ENCODE measurements at places on chromosomes 3 and 15.

DNA sequence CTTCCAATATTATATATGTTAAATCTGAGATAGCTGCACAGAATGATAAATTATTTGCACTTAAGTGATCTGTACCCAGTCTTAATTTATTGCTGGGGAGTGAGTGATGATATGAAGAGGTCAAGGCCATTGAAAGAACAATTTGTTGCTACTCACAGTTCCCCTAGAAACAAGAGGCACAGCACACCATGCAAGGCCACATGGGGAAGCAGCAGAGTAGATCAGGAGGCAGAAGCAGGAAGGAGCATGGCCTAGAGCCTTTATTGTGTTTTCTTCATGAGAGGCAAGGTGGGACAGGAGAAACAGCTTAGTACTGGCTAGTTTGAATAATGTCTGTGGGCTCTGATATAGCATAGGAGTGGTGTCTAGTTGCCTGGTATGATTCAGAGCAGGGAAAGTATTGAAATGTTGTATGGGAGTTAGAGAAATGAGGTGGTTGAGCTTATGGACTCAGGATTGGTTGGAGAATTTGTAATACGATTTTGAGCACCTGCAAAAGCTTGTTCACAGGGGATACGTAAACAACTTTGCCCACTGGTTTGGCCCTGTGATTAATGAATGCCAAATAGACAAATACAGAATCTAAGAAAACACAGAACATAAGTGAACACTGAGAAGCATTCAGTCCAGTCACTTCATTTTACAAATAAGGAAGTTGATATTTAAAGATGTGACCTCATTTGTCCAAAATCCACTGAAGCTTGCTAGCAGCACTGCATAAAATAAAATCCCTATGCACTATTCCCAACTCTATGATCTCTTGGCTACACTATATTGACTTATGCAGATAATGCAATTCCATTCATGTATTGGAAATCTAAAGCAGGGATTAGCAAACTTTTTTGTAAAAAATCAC lies 71.7 kb downstream of the TMCO5A start:
- no peak for DNase-seq

DNA sequence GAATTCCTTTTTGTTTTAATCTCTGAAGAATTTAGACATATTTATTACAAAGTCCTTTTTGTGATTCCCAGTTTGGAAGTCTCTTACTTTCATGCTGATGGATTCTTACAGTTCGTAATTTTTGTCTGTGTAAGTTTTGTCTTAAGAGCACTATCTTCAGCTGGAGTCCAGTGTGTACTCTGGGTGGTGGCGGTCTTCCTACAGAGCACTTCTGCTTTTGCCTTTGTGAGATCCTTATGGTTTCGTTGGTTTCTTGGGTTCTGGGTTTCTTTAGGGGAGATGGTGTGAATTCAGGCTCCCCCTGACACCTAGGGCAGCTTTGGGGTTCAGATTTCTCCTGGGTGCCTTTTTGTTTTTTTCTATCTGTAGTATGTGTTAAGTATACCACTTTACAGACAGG lies 45.3 kb downstream of the PLS1 start:
- no peak for DNase-seq

DNA sequence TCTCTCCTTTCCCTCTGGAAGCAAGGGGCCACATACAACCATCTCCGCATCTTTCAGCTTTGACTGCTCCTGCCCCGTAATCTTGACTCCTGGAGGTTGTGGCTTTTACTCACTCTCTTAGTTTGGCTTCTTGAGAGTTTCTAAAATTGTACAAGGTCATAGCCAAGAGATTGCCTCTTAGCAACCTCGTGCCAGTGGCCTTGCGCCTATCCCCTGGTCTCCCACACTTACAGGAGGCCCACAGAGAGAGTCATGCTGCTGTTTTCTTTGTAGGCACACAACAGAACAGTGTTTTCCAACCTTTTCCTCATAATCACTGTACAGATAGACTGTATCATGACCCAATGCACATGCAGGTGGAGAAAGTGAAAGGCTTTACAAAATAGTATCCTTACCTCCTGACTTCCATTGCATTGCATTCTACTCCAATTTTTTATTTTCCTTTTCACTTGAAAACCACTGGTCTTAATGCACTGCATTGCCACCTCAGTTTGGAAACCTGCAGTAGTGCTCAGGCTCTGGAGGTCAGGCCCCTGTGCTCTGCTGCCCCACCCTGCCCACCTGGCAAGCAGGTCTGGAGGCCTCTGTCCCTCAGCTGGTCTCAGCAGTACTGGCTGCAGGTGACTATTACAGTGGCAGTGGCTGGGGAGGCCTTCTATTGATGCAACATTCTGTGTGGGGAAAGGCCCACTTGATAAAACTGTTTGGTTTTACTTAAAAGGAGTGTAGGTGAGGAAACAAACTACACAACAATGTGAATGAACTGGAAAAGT lies 156.2 kb downstream of the DNAJB8 start:
- DNase-seq = no peak

- no peak for DNase-seq
Measured at GRCh38 chr15:63791228-63791627, 42.5 kb downstream of the HERC1 start.

- DNase-seq = no peak
Measured at GRCh38 chr3:14550651-14551611, 10.8 kb upstream of the GRIP2 start.

- no peak for DNase-seq
Measured at GRCh38 chr3:41030220-41030619, 169.1 kb upstream of the CTNNB1 start.

DNA sequence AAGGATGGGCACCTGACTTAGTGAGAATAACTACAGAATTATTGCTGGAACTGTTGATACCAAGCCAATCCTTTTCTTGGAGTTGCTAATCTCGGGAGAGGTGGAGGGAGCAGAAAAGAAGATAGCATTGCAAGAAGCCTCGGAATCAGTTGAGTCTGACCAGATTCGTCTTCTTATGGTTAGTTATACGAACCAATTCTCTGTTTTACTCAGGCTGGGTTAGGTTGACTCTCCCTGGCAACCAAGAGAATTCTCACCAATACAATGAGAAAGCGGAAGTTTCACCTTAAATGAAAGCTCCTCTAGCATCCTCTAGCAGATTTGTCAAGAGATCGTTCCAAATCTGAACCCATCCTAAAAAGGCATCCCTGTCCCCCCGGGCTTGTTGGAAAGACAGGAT lies 43.5 kb upstream of the UBE2E1 start:
- DNase-seq = no peak

DNA sequence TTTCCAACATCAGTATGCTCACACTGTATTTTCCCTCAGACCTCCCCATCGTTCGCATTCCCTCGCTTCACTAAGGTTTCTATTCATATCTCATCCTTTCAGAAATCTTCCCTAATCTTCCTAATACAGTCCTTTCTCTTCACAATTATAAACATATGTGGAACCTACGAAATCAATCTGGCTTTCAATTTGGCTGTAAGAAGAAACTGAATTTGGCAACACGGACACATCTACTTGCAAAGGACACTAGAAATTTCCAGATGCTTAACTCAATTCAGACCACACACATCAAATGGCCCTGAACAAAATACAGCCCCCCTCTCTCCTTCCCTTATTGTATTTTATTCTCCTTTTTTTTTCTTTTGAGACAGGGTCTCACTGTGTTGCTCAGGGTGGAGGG lies 39.1 kb upstream of the TM4SF19 start:
- no peak for DNase-seq

DNA sequence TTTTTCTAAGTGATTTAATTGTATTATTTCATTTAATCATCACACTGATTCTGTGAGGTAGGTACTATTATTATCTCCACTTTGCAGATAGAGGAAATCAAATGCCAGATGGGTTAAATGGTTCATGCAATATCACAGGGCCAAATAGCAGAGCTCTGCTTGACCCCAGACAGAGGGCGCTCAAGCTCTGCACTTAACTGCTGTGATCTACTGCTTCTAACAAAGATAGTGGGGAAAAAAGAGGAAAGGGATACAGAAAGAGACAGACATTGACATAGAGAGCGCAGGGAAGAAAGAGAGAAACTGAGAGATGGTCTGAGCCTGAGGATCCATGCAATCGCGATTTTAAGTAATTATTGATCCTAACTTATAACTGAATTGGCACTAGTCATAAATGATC lies 279.1 kb upstream of the THRB start:
- DNase-seq = no peak

GRCh38 chr3:18047052-18047451 lies 304.6 kb upstream of the TBC1D5 start:
- DNase-seq = no peak

DNA sequence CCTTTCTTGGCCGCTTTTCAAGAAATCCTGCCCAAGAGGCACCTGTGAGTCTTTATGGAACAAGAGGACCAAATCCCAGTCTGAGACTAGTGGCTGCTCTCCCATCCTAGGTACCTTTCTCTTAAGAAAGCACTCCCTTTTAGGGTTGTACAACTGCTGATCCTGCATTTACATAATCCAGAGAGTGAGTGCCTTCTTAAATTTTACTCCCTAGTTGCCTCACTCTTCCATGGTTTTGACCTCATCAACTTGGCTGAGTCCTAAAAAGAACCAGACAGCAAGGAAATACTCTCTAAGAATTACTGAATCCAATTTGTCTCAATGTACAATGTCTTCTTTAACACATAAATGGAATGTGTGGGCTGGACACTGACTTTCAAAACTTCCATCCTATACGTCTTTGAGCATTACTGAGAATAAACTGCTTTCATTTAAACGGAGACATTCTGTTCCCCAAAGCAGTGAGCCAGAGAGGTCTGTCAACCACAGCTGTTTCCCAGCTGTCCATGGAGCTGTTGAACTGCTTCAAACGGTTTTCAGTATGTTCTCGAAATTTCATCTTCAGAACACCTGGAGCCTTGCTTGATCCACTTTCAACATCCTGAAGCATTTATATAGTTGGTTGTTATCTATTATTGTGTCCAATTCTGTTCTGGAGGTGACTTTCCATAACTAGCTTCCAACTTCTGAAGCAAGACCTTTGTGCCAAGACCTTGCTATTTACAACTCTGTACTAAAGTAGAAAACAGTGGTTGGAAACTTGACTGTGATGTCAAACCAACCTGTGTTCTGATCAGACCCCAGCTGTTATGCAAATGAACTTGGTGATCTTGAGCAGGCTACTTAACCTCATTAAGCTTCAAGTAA lies 179.1 kb downstream of the SLC9A9 start:
- no peak for DNase-seq

GRCh38 chr15:57509126-57509525 lies 82.6 kb upstream of the MYZAP start:
- no peak for DNase-seq

GRCh38 chr3:193798051-193798450 lies 205.0 kb downstream of the OPA1 start:
- DNase-seq = no peak

- no peak for DNase-seq
Measured at GRCh38 chr15:71219101-71219500, 103.8 kb downstream of the THSD4 start.

GRCh38 chr3:21718161-21718765 lies 32.7 kb downstream of the ZNF385D start:
- no peak for DNase-seq

- peak; percentile 0 for DNase-seq
Measured at GRCh38 chr15:46304321-46304720, 669.5 kb downstream of the SQOR start.

DNA sequence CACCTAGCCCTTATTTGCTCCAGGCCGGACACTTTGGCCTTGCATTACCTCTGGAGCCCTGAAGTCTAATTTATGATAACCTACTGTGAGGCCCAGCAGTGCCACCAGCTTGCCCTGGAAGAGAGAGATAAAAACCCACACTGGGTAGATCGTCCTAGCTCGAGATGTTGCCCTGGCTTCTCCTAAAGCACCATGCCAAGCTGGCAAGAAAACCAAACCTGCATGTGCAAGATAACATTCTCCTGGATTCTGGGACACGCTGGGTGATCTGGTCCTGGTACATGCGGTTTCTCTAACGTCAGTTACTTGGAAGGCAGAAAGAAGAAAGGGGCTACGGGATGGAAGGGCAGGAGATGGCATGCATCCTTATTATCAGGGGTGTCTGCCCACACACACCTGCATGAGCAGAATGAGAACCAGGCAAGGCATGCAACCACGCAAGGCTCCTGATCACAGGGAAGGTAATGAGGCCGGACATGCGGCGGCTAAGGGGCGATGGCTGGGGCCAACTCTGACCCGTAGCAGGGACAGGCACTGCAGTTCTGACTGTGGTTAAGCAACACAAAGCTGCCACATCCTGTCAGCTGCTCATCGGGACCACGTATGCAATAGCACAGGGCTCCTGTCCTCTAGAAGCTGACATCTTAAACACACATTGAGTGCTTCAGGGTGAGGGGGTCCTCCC lies 73.0 kb downstream of the OXNAD1 start:
- peak; percentile 19 for DNase-seq

GRCh38 chr15:57496946-57497869 lies 94.5 kb upstream of the MYZAP start:
- no peak for DNase-seq

DNA sequence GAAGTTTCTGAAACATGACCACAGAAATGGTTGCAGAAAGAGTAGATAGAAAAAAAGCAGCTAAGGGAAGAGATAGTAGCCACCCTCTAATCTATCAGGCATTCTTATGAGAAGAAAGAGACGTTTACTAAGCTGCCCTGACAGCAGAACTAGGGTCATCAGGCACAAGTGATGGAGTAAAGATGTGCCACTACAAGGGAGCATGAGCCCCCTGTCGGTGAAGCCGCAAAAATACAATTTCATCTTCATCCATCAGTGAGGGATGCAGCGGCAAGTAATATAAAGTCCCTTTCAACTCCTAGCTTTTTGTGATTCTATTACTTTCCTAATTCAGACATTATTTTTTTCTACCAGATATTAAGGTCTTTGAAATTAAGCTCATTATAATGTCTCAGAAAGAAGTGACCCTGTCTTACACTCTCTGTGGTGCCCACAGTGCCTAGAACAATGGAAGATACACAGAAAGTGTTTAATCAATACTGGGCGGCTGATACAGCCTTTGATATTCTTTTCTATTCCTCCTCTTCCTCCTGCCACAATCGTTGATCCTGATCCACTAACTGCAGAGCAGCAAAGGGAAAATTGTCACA lies 651.6 kb downstream of the NTRK3 start:
- DNase-seq = no peak

DNA sequence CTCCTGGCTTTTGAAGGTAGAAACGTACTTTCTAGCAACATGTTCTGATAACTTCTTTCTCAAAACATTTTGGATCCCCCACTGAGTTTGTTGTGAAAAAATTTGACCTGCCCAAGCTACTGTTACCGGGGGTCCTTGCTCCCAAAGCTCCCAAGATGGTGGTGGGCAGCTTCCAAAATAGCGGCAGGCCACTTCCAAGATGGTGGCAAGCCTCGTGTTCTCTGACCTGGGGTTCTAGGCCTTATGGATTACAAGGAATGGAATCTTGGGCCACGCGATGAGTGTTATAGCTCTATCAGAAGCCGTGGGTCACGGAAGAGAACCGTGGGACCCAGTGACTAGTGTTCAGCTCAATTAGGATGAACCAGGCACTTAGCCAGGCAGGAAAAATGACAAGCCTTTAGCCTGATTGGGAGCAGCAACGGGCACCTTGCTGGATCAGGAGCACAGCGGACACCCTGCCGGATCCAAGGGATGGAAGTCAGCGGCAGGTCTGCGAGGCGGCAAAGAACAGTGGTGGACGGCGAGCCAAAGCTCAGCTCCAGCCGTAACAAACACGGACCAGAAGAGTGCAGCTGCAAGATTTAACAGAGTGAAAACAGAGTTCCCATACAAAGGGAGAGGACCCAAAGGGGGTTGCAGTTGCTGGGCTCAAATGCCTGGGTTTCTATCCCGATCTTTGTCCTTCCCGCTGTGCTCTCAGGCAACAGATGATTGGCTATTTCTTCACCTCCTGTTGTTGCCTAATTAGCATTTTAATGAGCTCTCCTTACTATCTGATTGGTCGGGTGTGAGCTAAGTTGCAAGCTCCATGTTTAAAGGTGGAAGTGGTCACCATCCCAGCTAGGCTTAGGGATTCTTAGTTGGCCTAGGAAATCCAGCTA lies 133.3 kb downstream of the WDR72 start:
- no peak for DNase-seq
